ENCODE measurements at places on chromosomes 11 and 22.

DNA sequence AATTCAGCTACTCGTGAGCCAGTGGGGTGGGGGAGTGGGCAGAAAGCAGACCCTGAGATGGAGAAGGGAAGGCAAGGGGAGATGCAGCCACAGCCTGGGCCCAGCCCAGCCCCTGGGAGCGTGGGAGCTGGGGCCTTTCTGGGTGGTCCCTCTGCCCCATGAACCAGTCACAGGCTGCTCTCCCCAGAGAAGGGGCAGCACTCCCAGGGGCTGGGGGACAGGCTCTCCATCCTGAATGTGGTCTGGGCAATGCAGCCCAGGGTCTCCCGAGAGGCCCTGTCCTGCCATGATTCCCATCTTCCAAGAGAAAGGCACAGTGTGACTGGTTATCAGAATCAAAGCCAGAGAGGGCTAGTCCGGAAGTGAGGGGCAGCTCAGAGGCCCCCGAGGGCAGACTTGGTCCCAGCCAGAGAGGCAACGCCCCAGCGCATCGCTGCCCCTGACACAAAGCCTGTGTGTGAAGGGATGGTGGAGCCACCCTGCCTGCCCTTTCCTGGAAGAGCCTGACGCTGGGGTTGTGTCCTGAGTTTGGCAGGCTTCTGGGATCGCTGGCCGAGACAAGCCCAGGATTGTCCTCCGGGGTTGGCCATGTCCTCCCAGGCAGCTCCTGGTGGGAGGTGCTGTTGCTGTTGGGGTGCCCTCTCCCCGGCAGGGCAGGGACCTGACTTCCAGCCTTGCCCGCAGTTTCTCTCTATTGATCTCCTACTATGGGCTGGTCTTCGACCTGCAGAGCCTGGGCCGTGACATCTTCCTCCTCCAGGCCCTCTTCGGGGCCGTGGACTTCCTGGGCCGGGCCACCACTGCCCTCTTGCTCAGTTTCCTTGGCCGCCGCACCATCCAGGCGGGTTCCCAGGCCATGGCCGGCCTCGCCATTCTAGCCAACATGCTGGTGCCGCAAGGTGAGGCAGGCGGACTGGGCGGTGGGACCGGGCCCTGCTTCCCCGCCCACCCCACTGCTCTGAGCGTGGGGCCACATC is 23.8 kb upstream of the SLC22A12 start:
- no peak for DNase-seq

GRCh38 chr22:33564683-33565082 is 355.6 kb downstream of the LARGE1 start:
- no peak for DNase-seq

DNA sequence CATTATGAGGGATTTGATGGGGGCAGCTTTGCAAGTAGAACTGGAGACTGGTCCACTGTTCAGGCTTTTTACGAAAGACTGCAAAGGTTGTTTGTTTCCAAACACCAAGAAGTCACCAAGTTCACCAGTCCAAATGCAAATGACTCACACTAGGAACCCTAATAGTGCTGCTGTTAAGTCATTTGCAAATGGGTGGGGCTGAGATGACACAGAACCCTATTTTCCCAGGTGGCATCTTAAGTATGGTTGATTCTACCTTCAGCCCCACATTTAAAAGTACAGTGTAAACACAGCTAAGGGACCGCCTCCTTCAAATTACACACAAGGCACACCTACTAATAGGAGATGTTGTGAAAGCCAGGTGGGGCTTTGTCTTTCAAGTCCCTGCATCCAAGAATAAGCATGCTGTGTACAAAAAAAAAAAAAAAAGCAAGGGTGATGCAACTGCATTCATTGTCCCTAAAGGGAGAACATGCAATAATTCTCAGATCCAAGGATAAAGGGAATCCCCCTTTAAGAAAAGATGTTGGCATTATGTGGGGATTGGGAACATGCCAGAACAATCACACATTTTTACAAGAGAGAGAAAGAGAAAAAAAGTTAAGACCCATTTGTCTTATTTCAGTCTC is 27.3 kb downstream of the BDNF start:
- DNase-seq = no peak

DNA sequence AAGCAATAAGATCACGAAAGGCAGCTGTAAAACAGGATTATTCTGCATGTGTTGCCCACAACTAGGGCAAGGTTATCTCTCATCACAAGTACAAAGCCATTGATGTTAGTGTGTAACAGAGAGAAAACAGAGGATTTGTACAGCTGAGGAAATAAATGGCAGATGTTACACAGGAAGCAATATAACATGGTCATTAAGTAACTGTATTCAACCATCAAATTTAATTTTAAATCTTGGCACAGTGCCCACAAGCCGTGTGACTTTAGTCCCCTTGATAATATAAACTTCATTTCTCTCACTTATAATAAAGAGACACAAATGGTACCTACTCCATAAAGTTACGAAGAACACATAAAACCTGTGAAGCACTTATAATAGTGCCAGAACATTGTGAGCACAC is 17.3 kb downstream of the OR51E2 start:
- DNase-seq = no peak

DNA sequence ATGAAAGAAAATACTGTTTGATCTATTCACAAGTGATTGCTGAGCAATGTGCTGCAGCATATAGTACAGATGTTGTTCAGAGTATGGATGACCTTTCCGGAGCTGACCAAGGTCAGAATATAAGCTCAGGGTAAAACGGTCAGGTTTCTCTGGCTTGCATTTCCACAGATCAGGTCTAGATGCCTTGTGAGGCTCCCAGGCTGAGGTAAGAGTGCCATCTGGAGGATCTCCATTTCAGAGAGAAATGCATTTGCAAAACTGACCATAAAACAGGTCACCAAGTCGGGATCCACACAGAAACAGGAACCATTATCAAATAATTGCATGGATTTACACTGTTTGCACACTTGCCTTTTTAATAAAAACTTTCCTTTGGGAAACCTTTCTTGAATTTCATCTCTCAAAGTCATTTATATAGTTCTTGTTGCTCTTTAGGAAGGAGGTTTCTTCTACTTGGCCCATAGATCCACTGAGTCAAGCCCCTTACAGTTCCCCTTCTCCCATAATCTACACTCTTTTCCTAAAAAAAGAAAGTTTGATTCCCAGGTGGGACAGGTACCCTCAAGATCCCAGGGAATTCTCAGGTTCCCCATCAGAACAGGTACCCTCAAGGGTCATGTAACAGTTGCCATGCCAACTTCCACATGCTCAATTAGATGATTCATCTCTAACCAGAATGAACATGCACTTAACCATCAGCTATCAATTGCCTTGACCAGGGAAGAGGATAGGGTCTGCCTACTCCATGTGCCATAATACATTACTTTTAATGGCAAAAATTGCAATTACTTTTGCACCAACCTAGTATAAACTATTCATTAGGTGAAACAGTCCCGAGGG is 25.0 kb upstream of the TMPRSS5 start:
- DNase-seq = no peak

DNA sequence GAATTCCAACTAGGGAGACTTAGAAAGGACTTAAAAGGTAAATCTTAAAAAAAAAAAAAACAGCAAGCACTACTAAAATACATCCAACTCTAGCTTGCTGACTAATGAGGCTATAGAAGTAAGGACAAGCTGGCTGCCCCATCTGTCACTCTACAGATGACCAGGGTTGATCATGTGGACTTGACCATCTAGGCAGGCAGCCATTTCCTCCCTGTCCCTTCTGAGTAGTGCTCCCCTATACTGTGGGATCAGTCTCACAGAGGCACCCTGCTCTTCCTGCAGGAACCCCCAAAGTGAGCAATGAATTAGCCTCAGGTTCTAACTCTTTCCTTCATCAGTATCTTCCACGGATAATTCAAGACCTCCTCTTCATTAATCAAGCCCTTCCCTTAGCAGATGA is 12.3 kb downstream of the SLC1A2 start:
- no peak for DNase-seq

GRCh38 chr11:12164061-12165014 is 53.9 kb downstream of the MICAL2 start:
- no peak for DNase-seq

GRCh38 chr22:37174964-37175363 is 13.1 kb downstream of the C1QTNF6 start:
- DNase-seq = no peak

GRCh38 chr11:62959422-62959980 is 25.3 kb downstream of the SLC22A6 start:
- no peak for DNase-seq

- DNase-seq = no peak
Measured at GRCh38 chr22:42475122-42475521, 42.9 kb upstream of the NFAM1 start.

GRCh38 chr22:32542677-32543357 is 68.2 kb downstream of the FBXO7 start:
- DNase-seq = no peak

GRCh38 chr22:17370766-17371432 is 1.6 kb downstream of the CECR2 start:
- no peak for DNase-seq

DNA sequence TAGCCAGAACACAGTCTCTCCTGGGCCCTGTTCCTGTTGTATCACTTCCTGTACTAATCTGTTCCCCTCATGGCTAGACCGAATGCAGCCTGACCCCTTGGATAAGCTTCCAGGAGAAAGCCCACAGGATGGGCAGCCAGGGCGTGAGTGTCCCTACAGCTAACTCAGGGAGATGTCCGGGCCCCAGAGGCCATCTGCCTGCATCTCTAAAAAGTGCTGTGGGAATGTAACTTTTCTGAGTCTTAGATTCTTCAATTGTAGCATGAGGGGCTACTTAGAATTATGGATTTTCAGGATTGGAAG is 7.7 kb upstream of the MALAT1 start:
- DNase-seq = no peak

DNA sequence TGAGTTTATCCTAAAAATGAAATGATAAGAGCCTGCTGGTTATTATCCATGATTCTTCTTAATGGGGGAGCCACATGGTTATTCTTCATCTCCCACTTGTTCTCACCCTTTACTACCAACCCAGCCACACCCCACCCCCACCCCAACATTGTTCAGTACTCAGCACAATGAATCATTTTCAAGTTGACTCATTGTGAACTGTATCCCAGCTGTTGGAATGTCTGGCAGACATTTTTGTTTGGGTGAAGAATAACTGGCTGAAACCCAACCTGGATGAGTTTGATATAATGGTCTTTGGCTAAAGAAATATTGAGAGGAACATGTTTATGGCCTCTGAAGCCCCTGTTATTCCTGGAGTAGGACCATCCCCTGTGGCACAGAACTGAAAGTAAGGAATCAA is 136.2 kb downstream of the ELP4 start:
- DNase-seq = no peak

GRCh38 chr11:30406978-30407762 is 84.3 kb downstream of the ARL14EP start:
- no peak for DNase-seq

- DNase-seq = no peak
Measured at GRCh38 chr11:76008474-76008873, 193.5 kb downstream of the UVRAG start.

GRCh38 chr11:62957147-62957546 is 27.6 kb downstream of the SLC22A6 start:
- no peak for DNase-seq

- no peak for DNase-seq
Measured at GRCh38 chr11:114065094-114065493, 5.6 kb downstream of the ZBTB16 start.

Measured in activated T-helper 9 cell treated with anti-CD3 and anti-CD28 coated beads, Interleukin-2, amount 50 U/mL, for 16 hours (primary cell).